ENCODE measurements at places on chromosomes 7 and 10.

GRCh38 chr10:60937022-60937421, 7.0 kb downstream of the RHOBTB1 start:
- no peak for DNase-seq

GRCh38 chr10:69472544-69472943, 21.3 kb downstream of the TSPAN15 start:
- no peak for DNase-seq

DNA sequence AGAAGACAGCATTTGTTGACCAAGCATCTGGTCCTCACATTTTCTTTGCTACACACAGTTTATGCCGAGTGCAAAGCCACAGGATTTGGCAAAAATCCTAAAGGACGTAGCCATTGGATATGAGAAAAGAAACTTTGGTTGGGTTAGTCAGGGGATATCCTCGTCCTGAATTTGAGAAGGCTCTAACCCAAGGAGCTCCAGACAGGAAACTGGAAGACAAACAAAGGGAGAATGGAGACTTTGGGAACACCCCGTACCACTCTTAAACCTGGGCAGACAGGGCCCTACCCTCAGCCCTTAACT, 146.6 kb upstream of the FRMD4A start:
- no peak for DNase-seq

DNA sequence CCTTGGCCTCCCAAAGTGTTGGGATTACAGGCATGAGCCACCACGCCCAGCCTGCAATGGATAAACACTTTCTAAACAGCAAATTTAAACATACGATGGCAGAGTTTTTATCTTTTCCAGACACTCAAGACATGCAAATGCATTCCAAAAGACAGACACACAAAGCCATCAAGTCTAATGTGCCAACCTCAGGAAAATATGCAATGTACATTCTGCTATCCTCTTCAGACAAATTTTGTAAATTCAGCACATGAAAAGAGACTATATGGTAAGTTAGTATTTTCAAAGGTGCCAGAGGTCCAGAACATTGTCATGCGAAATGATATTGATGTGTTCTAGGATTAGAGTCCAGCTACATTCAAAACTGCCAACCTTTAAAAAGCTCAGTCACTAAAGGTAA, 19.8 kb downstream of the HACD1 start:
- DNase-seq = no peak

- DNase-seq = no peak
These were observed 3.5 kb upstream of the ZNF467 start for GRCh38 chr7:149776848-149777407.

DNA sequence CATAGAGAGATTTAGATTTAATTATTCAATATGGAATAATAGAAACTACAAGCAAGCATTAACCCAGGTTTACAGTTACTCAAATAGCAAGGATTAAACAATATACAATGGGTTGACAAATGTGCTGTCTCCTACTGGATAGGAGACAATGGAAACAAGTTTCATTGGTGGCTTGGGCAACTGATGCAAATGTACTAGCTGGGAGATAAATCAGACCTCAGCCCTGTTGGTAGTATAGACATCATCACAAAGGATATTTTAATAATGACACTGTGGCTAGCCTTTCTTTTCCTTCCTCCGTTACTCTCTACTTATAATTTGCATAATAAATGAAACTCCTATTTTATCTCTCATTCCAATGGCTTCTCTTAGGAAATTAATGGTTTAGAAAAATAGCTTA, 96.5 kb upstream of the DKK1 start:
- no peak for DNase-seq

GRCh38 chr7:97982647-97983046, 7.3 kb downstream of the OCM2 start:
- no peak for DNase-seq
